ENCODE measurements at places on chromosomes 12 and 14.

DNA sequence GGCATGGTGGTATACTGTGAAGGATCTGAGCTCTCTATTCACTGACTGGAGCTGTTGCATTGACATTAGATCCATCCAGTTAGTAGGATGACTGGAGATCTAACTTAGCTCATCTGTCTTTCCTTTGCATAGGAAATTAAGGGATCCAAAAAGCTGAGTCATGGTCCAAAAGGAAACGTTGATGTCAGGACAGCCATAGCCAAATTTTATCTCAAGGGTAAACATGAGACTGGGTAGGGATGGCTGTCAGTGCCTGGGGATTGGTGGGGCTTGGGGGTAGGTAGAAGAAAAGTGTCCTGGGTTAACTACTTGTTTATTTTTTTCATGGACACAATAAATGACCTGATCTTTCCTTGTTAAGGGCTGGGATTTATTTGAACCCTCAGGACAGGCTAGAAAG, 4.6 kb downstream of the FAM177A1 start:
- DNase-seq = no peak

- no peak for DNase-seq
Measured at GRCh38 chr12:23055004-23055403, 430.0 kb downstream of the ETNK1 start.

DNA sequence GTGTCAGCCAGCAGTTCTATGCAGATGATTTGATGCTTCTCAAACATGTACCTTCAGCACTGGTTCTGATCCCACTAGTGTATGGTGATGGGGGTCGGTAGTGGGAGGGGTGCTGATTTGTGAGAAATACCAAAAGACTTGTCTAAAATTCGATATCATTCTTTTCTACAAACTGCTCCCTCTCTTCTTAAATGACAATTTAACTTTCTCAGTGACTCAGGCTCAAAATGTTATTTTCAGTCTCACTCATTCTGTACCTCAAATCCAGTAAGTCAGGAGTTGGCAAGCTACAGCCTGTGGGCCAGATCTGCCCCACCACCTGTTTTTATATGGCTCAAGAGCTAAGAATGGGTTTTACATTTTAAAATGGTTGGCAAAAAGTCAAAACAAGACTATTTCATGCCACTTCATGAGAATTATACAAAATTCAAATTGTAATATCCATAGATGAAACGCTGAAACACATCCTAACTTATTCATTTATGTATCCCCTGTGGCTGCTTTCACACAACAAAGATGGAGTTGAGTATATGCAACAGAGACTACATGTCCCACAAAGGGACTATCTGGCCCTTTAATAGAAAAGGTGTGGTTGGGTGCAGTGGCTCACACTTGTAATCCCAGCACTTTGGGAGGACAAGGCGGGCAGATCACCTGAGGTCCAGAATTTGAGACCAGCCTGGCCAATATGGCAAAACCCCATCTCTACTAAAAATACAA, 6.6 kb upstream of the NOP2 start:
- DNase-seq = no peak

DNA sequence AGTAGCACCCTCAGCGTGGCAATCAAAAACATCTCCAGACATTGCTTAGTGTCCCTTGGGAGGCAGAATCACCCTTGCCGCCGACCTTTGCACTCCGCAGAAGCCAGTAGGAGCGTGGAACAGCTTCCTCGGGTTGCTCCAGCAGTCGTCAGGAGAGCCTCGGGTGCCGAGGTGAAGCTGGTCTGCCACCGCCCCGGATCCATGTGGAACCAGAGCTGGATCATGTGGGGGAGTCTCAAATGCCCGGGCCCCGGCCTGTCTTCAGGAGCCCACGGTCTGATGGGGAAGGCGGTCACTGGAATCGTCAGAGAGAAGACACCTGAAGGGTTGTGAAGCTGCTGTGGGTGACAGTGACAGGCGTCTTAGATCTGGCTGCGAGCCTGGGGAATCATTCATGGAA, 14.3 kb downstream of the MVK start:
- DNase-seq = no peak

GRCh38 chr12:65649126-65649525, 175.2 kb upstream of the HMGA2 start:
- DNase-seq = no peak

GRCh38 chr14:33570694-33571310, 380.1 kb downstream of the EGLN3 start:
- DNase-seq = no peak

GRCh38 chr14:43475757-43476156, 1031.3 kb downstream of the FSCB start:
- DNase-seq = no peak

- DNase-seq = no peak
Measured at GRCh38 chr12:28866296-28866695, 282.8 kb upstream of the FAR2 start.

DNA sequence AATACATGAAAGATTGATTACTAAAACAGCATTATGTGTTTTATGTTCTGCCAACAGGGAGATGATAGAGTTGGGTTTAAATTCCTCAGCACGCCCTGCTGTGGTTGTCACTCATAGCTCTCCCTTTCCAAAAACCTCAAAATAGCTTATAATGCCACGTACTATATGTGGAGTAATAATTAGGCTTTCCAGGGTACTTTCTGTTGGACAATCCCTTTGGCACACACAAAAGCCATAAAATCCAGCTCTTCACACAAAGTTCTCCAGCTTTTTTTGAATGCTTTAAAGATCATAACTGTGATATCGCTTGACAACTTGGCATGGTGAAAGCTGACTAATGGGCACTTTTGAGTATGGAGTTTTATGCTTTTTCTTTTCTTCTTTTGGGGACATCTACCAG, 145.3 kb upstream of the DCN start:
- no peak for DNase-seq

- DNase-seq = no peak
Measured at GRCh38 chr12:121839993-121840761, 18.5 kb downstream of the HPD start.

DNA sequence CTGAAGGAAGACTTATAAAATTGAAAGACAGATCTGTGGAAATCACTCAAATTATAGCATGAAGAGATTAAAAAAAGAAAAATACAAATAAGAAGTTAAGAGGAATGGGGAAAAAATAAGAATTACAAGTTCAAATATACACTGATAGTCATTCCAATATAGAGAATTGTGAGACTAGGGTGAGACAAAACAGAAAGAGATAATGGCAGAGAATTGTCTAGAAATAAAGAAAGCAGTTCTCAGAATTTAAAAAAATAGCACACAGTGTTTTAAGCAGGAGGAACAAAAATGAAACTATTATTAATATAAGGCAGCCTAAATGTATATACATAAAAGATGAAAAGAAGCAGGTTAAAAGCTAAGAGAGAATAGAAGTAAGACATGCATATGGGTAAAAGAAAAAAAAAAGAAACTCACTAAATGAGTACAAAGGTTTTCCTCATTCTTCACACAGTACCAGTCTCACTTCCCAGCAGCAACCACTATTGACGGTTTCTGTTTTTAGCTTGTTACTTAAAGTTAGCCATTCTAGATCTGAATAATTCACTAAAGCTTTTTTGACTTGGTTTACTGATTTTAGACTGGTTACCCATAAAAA, 31.1 kb downstream of the SLC38A4 start:
- no peak for DNase-seq

DNA sequence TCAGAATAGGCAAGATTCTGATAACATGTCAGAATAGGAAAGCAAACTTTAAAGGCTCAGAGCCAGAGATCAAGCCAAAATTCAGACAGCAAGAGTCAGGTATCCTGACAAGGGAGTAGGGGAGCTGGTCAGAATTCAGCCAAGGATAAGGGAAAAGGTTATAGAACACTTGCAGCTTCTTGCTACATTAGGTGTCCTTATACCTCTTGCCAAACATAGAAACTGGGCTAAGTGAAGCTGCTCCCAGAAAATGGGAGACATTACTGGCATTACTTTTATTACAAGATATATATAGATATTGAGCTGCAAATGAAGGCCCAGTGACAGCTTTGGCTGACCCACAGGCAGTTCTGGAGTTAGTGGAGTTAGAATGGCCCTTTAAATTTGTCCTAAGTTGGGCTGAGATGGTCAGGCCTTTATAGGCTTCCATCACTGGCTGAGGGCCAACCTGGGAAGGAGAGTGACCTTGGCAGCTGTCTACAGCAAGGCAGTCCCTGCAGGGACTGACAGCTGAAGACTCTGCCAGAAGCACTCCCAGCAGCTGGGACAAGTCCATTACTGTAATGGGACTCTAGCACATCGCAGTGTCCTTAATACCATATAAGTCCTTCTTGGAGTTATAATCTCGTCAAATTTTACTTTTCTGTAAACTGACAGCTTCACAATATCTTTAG, 83.0 kb downstream of the LRRC9 start:
- no peak for DNase-seq

GRCh38 chr14:38583471-38583870, 327.6 kb upstream of the CLEC14A start:
- DNase-seq = no peak

- no peak for DNase-seq
Measured at GRCh38 chr12:89183985-89184435, 168.3 kb downstream of the DUSP6 start.

- DNase-seq = no peak
Measured at GRCh38 chr12:49702676-49703215, 4.5 kb downstream of the FMNL3 start.

- DNase-seq = no peak
Measured at GRCh38 chr12:125351788-125352187, 286.6 kb downstream of the AACS start.

DNA sequence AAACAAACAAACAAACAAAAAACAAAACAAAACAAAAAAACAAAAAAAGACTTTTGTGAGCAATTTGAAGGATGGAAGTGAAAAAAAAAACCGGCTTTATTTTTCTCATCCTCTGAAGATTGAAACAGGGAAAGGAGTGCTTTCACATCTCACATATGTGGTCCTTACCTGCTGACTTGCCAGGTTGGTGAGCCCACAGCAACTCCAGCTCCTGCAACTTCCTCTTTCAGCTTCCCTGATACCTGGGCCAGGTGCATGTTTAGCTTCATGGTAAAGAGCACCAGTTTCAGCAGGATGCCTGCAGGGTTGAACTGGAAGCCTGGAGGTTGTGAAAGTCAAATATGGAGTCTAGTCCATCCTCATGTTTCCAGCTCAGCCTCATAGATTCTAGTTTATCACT, 221.2 kb upstream of the OTX2 start:
- no peak for DNase-seq

DNA sequence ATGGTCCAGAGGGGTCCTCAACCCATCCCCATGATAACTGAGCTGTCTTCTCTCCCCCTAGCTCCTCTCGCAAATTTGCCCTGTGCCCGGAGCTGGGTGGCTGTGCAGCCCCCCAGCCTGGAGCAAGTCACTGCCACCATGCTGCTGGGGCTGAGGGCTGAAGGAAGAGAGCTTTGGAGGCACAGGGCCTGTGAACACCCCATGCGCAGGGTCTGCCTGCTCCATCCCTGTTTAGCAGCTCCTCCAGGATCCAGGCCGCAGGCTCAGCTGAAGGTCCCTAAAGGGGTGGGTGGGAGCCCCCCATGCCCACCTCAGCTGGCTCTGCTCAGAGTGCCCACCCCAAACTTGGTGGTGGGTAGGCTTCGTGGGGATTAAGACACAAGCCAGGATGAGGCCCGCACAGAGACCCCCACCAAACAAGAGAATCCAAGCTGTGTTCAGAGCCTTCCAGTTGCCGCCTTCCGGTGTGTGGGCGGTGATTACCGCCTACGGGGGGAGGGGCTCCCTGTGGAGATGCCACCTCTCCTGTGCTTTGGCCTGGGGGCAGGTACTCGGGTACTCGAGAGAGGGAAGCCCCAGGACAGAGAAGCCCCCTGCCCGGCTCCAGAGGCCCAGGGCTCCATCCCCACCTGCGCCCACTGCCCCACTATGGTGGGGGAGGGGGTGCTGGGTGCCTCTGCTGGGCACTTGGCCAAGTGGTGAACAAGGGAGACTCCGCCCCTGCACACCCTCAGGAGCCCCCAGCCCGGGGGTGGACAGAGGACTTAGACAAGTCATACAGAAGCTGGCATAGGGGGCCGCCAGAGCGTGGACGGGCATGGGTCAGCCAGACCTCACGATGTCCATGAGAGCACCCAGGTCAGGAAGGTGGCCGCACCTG, 1.4 kb upstream of the JAG2 start:
- DNase-seq = no peak

GRCh38 chr12:111819191-111820158, 22.6 kb upstream of the MAPKAPK5 start:
- DNase-seq = no peak

DNA sequence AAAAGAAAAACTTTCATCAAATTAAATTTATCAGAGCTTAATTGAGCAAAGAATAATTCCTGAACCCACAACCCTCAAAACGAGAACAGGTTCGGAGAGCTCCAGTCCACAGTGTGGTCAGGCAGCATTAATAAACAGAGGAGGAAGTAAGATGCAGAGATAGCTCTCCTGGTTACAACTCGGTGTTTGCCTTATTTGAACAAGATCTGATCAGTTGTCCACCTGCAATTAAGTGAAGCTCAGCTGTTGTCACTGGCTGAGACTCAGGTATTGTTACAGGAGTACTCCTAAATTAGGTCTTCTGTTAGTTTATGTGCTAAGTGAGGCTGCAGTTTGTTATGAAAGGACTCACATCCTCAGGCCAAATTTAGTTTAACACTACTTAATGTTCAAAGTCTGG, 451.4 kb upstream of the PDE3A start:
- DNase-seq = no peak

GRCh38 chr12:88336076-88336739, 194.1 kb downstream of the TMTC3 start:
- no peak for DNase-seq

DNA sequence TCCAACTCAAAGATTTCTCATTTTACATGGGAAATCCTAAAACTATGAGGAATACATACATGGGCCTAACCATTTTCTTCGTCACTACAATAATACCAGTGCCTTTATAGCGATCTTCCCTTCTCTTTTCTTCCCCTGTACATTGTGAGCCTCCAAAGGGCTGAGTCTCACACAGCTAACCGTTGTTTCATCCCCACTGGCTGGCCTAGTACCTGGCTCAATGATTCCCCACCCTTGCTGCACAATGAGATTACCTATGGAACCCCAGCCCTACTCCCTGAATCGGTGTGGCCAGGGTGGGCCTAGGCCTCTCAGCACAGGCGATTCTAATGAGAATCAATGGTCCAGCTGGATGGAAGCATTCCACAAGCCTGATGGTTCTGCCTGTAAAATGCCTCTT, 16.1 kb downstream of the PPTC7 start:
- no peak for DNase-seq

- DNase-seq = no peak
Measured at GRCh38 chr12:98803468-98804209, 158.5 kb downstream of the APAF1 start.

DNA sequence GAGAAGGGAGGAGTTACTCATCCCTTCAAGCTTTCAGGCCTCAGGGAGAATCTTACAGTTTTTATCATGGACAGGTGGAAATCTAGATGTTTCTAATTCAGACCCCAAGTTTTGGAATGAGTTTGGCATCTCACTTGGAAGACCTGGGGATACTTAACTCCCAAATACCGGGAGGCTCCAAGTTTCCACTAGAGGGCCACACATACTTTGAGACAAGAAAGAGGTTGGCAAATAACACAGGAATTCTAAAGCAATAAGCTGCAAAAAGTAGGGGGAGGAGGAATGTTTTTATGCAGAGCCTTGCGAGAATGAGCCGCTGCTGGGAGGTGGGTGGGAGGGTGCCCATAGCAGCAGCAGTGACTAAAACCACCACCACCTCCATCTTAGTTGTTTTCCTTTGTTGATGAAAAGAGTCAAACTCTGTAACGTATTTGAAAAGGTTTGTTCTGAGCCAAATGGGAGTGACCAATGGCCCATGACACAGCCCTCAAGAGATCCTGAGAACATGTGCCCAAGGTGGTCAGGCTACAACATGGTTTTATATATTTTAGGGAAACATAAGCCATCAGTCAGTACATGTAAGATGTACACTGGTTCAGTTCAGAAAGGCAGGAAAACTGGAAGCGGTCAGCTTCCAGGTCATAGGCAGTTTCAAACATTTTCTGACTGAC, 34.2 kb upstream of the RNASE1 start:
- DNase-seq = no peak

Data from NCI-H1092 (cell line).